RPMI8226 (cell line): ENCODE measurements at places on chromosomes 3 and 15.

GRCh38 chr15:33148129-33148751 lies 46.3 kb downstream of the FMN1 start:
- DNase-seq, result no peak

- peak; percentile 83 for DNase-seq
Observed at GRCh38 chr3:183584246-183584913, 28.9 kb upstream of the KLHL6 start.

- no peak for DNase-seq
Observed at GRCh38 chr3:111811811-111812210, 47.3 kb upstream of the PHLDB2 start.

- DNase-seq, result no peak
Observed at GRCh38 chr3:10756546-10756945, 59.5 kb upstream of the SLC6A11 start.

DNA sequence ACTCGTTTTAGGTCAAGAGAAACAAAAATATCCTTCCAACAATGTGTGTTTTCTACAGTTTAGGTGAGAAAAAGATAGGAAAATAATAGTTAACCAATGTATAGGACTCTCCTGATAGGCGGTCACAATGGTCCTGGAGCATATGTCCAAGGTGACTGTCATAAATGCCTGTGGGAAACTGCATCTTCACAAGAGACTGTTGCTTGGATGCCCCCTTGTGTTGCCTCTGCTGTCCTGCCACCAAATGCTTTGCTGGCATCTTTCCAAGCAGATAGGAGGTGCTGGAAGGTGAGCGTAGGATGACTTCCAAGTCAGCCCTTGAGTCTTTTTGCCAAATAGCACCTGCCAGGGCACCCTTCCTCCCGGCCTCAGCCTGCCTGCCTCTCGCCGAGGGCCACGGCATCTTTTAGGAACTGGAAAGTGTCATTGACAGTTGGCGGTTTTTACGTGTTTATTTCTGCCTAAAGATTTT lies 24.1 kb upstream of the SACM1L start:
- DNase-seq, result peak; percentile 72

DNA sequence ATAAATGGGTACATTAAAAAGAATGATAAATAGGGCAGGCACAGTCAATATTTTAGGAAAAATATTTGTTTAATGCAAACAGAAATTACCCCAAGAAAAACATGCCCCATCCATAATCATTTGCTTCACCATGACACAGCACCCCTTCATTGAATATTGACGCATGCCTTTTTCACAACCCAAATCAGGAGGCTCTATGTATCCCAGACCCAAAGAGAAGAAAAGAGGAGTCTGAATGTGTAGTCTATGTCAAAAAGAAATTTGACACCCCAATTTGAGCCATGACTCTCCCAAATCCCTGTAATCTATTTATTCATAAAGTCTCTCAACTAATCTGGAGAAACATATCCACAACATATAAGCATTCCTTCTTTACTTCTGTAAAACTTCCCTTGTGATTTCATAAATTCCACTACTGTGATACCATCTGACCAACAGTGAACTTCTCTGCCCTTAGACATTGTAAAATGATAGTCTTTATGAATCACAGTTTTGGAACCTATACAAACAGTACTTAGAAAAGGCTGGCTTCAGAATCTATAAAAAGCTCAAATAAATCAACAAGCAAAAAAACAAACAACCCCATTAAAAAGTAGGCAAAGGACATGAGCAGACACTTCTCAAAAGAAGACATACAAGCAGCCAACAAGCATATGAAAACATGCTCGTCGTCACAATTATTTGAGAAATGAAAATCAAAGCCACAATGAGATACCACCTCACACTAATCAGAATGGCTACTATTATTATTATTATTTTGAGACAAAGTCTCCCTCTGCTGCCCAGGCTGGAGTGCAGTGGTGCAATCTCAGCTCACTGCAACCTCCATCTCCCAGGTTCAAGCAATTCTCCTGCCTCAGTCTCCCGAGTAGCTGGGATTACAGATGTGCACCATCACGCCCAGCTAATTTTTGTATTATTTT lies 53.4 kb upstream of the XRN1 start:
- no peak for DNase-seq

DNA sequence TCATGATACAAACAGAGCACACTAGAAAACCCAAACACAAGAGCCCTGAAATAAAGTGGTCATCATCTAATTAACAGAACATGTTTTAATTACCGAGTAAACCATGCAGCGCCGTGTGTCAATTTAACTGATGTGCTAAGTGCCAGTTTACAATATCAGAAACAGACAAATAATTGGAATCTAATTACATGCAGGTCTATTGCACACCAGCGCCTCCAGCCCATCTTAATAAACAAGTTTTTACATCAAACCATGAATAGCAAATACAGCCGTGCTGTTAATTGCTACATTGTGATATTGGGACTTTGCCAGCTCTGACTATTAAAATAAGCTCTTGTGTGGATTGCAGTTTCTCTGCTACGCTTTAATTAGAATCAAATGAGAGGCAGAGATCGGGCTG lies 510.2 kb upstream of the MDFIC2 start:
- no peak for DNase-seq

GRCh38 chr3:8536096-8537056 lies 34.8 kb downstream of the LMCD1 start:
- DNase-seq, result no peak

DNA sequence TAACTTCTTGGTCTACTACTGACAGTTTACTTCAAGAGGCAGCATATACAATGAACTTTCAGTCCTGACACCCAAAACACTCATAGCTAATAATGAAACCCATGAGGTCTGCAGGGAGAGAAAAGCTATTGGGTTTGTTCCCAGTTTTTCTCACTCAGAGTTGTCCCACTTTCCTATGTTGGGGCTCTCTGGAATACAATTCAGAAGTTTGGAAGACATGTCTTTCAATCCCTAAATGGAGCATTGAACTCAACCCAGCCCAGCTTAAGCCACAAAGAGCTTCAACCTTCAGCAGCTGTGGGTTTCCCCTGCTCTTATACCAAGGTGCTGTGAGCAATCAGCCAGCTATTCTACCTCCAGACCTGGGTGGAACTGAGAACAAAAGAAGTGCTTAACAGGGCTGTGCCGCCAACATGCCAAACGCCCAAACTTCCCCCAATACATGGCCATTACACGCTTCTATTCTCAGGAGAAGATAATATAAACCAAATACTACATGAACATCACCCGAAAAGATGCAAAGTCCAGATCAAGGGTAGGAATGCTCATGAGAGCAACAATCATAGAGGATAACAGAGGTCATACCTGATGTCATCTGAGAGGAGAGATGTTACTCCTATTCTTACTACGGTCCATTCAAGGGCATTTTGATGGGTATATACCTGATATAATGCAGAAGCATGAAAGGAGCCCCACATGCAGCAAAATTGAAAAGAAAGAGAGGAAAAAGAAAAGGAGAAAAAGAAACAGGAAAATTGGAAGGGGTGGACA lies 131.2 kb upstream of the TGFBR2 start:
- no peak for DNase-seq

DNA sequence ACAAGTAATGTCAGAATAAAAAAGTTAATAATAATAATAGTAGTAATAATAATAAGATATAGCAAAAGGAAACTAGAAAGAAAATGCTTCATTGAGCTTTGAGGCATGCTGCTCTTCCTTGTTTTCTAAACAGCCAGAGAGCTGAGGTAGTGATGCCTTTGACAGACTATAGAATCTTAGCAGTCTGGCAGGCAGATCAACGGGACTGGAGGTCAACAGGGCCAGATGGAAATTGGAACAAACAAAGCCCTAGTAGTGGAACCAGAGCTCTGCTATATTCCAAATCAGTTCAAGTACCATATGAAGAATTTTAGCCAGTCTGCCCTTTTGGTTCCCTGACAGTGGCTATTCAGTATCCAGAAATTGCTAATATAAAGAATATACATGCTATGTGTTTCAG lies 278.6 kb downstream of the NLGN1 start:
- DNase-seq, result no peak

- DNase-seq, result no peak
Observed at GRCh38 chr15:28953573-28954195, 67.9 kb downstream of the APBA2 start.

- no peak for DNase-seq
Observed at GRCh38 chr3:149555927-149556326, 81.4 kb downstream of the TM4SF4 start.

GRCh38 chr3:152564459-152564858 lies 270.5 kb upstream of the P2RY1 start:
- no peak for DNase-seq

DNA sequence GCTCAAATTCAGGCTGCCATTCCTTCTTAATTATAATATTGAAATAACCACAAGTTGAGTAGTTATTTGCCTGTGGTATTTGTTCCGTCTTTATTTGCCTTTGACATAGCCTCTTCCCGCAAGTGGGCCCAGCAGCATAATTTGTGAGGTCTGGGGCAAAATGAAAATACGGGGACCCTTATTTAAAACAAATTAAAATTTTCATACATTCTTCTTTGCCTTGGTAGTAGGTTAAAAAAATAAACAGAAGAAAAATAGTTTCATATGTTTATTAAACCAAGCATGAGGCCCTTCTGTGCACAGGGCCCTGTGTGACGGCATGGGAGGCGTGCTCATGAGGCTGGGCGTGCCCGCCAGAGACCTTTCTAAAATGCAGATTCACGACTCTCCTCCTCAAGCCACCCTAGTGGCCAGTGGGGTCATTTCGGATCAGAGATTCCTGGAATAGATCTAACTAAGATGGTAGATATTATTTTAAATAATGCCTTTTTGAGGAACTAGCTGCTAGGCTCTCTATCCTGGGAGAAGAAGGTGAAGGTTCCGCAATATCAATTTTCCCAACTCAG lies 35.4 kb downstream of the MASP1 start:
- DNase-seq, result no peak

- DNase-seq, result no peak
Observed at GRCh38 chr15:75620058-75620820, 5.3 kb downstream of the SNUPN start.

GRCh38 chr3:14152233-14152962 lies 26.0 kb downstream of the XPC start:
- peak; percentile 33 for DNase-seq

DNA sequence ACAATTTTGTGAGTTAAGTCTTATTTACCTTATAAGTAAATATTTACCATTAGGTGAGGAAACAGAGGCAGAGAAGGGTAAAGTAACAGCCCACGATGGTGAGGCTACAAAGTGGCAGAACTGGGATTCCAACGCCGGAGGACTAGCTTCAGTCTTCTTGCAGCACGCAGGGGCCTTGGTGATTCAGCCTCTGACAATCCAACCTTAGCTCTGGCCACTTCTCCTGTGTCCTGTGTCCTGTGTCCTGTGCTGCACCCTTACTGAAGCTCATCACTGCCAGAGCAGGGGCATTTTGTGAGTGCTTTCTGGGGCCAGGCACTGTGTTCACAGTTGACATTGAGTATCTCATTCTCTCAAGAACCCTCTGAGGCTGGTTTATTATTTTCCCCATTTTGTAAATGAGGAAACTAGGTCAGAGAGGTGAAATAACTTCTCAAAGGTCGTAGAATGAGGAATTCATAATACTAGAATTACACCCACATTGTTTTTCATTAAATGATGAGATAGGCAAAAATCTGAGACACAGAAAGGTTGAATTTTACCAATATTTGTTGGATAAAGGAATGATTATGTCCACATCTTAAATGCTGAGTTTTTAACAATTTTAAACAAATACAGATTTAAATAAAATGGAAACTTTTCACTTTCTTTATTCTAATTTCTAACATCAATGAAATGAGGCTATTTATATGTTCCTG lies 215.9 kb downstream of the BBX start:
- DNase-seq, result no peak

DNA sequence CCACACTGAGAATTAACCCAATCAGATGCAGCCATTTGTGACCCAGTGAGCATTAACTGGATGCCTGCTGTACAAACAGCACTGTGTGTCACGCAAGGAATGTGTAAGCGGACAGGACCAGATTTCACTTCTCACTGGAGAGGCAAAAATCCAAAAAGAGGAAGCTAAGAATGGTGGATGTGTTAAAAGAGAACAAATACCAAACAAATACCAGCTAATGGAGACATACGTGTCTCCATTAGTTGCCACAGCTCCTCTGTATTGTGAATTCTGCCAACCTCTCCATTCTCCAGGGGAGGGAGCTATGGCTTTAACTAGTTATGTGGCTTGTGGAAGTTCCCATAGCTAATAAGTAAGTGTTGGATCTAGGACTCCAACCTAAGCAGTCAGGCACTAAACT lies 2.6 kb downstream of the LTF start:
- DNase-seq, result peak; percentile 11

GRCh38 chr3:14989943-14990779 lies 42.8 kb downstream of the NR2C2 start:
- DNase-seq, result peak; percentile 9

GRCh38 chr15:72892986-72893385 lies 109.4 kb upstream of the ADPGK start:
- DNase-seq, result no peak

DNA sequence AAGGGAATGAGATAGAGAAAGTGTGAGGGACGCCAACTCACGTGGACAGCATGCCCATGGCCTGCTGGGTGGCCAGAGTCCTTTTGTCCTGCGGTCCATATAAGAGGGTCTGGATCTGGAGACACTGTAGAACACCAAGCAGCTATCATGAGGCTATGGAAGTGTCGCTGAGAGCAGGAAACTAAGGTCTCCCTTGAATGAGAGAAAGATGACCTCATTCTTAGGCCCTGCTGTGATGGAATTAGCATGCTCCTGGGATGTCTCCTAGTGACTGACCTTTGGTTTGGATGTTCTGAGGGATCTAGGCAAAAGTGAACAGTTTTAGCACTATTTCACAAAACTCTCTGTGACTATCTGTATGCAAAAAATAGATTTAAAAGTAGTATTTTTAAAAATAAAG lies 34.4 kb downstream of the SYNM start:
- no peak for DNase-seq

DNA sequence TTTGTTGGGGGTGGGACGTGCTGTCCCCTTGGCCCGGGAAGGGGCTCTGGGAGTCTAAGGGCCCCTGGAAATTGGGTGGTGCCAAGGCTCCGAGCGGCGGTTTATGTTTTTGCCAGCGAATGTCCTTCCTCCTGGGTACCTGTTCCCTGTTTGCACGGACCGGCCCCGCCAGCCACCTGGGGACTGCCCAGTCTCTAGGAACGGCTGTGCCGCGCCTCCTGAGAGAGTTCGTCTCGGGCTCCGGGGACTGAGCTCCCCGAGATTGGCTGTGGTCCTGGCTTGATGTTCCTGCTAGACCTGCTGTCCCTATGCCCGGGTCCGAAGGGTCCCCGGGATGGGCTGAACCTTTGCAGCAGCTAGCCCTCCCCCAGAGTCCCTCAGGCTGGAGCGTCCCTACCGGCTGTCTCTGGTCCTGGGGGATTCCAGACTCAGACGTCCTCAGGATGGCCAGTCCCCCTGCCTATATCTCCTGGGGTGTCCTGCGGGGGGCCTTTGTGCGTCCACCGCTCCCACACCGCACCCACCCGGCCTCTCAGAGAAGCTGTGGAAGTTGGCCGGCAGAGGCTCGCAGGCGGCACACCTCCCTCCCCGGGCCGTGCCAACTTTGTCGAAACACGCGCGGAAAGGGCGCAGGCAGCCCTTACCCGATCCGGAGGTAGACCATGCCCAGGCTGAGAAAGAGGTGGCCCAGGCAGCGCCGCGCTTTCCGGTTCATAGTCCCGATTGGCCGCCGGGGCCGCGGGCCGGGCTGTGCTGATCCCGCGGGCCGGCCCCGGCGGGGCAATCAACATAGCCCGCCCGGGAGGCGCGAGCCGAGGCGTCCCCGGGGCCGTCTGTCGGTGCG lies 547 bp downstream of the WNT7A start:
- peak; percentile 35 for DNase-seq
